Mammary epithelial cell (primary cell): ENCODE measurements at places on chromosomes 13 and 19. TPM values are rescaled to one million over a fixed set of nuclear protein-coding genes. Genes with fewer than 3 reads are reported as not detected.

DNA sequence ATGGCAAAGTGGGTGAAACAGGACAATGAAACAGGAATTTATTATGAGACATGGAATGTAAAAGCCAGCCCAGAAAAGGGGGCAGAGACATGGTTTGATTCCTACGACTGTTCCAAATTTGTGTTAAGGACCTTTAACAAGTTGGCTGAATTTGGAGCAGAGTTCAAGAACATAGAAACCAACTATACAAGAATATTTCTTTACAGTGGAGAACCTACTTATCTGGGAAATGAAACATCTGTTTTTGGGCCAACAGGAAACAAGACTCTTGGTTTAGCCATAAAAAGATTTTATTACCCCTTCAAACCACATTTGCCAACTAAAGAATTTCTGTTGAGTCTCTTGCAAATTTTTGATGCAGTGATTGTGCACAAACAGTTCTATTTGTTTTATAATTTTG lies 8.6 kb downstream of the CLN5 start:
- DNase-seq: no peak

DNA sequence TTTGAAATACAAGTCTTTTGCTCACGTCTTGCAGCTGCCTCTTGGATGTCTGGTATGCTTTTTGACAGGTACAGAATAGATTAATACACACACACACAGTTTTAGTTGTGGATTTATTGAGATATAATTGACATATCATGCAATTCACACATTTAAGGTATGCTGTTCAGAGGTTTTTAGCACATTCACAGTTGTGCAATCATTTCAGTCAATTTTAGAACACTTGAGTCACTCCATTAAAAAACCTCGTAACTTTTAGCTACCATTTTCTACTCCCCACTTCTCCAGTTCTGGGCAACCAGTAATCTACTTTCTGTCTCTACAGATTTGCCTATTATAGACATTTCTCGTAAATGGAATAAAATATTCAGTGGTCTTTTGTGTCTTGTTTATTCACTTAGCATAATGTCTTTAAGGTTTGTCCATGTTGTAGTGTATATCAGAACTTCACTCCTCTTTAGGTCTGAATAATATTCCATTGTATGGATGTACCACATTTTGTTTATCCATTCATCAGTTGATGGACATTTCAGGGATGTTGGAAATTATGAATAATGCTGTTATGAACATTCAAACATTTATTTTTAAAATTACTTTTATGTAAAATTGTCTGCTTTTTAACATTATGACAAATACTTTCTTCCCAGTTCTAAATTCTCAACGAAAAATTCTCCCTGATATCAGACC lies 2.5 kb upstream of the ZMYM2 start:
- no peak for DNase-seq

DNA sequence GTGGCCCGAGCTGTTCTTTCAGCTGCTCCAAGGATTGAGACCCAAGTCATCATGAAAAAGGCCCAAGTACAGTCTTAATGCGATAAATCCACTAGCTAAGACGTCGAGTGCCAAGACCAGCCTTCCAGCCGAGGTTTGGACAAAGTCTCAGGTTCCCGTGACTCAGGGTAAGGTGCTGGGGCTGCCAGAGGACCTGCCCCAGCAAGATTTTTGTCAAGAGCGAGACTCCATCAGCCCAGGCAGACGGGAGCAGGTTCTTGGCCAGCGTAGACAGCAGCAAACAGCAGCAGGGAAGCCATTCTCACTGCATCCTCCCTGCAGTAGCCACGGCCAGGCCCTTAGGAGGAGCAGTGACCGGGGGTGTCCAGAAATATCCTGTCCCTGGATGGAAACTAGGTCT lies 3.4 kb downstream of the FEM1A start:
- peak; percentile 81 for DNase-seq

- peak; percentile 48 for DNase-seq
Measured at GRCh38 chr19:18294467-18294864, 13.0 kb upstream of the JUND start.

GRCh38 chr13:45042539-45042938 lies 53.2 kb downstream of the GPALPP1 start:
- no peak for DNase-seq

DNA sequence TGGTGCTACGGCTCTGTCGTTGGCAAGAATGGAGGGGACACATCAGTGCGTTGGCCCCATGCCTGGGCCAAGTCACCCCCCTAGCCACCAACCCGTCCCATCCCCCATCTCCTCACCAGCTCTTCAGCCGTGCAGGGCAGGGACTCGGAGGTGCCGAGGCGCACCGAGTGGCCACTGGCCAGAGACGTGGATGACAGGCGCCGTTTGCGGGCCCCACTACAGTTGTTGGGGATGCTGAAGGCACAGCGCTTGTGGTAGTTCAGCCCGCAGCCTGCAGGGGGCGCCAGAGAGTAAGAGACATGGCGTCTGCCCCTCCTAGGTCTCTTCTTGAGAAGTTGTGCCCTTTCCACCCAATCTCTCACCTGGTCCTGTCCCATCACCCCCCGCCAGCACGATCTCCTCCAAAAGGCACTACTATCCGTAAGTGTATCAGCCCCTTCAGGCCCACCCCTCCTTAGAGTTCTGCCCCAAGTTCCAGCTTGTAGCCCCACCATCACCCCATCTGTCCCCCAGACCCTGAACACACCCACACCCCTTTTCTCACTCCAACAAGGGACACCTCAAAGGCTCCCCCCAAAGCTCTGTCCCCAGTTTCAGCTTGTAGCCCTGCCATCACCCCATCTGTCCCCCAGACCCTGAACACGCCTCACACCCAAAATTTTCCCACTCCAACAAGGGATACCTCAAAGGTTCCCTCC lies 12.4 kb downstream of the PRKD2 start:
- DNase-seq: peak; percentile 35

GRCh38 chr13:57829496-57829895 lies 198.0 kb downstream of the PCDH17 start:
- DNase-seq: no peak

DNA sequence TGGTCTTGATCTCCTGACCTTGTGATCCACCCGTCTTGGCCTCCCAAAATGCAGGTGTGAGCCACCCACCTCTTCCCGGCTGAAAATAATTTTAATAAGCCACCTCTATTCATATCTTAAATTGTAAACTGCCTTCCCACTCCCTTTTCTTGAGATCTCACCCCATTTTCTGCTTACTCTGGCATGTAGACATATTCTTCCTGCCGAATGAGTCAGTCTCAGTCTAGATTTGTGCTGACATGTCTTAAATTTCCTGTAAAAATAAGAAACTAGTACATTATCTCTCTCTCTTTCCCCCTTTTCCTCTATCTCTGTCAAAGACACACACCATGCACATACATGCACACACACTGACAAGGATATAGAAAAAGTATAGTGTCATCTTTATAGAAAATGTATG lies 60.9 kb downstream of the THSD1 start:
- DNase-seq: peak; percentile 60

DNA sequence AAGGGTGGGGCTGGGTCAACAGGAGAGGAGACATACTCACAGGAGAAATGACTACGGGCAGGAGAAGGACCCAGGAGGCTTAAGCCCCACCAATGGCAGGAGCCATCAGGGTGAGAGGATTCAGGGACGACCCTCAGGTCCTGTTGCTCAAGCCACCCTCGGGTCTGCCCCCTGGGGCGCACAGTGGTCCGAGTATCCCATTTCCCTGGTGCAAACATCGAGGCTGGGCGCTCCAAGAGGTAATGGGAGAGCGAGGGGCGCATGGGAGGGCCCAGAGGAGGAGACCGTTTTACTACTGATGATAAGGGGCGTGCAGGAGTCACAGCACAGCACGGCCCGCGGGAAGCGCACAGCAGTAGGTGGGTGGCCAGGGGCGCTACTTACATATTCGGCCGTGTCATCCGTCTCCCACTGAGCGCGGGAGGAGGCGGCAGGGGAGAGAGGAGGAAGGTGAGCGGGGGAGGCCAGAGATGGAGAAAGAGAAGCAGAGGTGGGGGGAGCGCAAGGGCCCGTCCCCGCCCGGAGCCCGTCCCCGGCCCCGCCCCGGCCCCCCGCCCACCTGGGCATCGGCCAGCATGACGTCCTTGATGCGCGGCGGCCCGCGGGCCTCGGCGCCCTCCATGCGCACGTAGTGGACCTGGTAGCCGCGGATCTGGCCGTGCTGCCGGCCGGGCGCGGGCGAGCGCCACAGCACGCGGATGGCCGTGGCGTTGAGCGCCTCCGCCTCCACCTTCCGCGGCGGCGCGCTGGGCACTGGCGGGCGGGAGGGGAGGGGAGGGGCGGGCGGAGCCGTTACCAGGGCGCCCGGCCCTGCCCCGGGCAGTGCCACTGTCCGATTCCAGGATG lies 111.5 kb downstream of the PTPRS start:
- no peak for DNase-seq

- no peak for DNase-seq
Measured at GRCh38 chr13:58097831-58098230, 466.3 kb downstream of the PCDH17 start.

DNA sequence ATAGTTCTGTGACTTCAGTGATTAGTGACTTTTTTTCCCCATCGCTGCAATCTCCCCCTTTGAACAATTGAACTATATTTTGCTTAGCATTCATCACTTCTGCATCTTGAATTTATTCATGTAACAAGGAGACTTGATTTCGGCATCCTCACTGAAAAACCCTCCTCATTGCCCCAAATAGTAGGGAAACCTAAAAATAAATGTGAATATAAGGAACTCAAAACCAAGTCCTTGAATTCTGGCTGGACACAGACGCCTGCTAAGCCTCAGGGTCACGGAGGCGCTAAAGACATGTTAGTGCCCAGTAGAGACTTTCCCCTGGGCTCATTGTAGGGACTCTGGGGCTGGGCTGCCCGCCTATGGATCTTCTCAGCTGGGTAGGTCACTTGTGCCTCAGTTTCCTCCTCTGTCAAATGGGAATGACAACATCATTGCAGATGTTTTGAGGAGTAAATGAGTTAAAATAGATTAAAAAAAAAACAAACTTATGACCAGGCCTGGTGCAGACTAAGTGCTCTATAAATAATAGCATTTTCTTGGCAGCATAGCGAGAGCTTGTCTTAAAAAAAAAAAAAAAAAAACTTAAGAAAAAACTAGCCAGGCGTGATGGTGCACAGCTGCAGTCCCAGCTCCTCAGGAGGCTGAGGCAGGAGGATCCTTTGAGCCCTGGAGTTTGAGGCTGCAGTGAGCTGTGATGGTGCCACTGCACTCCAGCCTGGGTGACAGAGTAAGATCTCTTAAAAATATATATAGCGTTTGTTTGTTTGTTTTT lies 1.8 kb upstream of the ADGRE5 start:
- no peak for DNase-seq

DNA sequence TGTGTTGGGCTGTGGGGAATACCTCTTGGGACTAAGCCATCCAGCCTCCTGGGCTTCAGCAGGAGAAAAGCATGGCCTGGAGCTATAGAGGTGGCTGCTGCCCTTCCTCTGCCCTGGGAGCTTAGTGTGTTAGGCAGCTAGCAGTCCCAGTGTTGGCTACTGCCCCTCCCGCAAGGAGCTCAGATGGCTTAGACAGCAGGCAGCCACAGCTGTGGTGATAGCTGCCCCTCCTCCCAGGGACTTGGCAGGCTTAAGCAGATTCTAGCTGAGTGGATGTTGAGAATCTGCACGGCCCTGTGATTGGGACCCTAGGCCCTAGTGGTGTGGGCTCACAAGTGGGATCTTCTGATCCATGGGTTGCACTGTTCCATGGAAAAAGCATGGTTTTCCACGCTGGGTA lies 264.5 kb downstream of the TDRD3 start:
- no peak for DNase-seq

GRCh38 chr13:37097076-37097475 lies 8.4 kb downstream of the CSNK1A1L start:
- DNase-seq: no peak

- DNase-seq: no peak
Measured at GRCh38 chr19:15108145-15108844, 1.1 kb downstream of the SYDE1 start.

GRCh38 chr13:60417734-60418133 lies 20.7 kb downstream of the TDRD3 start:
- no peak for DNase-seq

GRCh38 chr13:34037636-34038540 lies 219.9 kb downstream of the RFC3 start:
- no peak for DNase-seq

GRCh38 chr19:39064405-39064804 lies 19.8 kb upstream of the ACP7 start:
- DNase-seq: no peak

- no peak for DNase-seq
Measured at GRCh38 chr13:109281903-109282635, 504.3 kb downstream of the IRS2 start.

DNA sequence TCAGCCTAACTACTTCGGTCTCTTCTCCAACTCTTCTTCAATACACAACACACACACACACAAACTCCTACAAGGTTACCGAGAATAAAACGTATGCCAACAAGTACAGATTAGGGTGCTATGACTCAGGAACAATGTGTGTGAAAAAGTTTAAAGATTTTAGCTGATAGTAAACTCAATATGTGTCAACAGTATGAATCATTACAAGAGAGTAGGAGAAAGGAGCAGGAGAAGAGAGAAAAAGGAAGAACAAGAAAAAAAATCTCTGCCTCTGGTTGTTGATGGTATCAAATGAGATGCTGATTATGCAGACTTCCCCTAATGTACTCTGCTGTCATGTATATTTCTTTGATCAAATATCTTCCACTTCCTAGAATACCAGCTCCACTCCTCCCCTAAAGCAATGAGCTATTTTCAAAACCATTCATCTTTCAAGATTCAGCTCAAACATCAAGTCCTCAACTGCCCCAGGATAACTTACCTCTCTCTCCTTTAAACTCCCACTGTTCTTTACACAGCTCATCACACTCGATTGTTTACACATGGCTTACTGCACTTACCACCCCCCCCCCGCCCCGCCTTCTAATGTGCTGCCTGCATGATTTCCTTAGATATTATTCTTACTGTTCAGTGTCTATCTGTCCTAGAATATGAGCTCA lies 95.6 kb downstream of the FAM216B start:
- peak; percentile 79 for DNase-seq

DNA sequence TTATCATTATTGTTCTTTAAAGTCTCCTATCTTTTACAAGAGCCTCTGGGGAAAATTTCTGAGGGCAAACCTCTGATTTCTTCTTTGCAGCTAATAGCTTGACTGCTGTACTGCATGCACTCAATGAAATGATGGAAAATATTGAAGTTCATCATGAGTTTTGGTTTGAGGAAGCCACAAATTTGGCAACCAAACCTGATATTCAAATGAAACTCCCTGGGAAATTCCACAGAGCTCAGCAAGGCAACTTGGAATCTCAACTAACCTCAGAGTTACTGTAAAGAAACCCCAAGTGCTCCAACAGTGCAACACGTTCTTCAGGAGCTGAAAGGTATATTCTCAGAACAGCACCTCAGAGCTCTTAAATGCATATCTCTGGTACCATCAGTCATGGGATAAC lies 14.2 kb upstream of the RNF6 start:
- DNase-seq: peak; percentile 49

GRCh38 chr19:41701401-41702075 lies 6.9 kb upstream of the CEACAM5 start:
- DNase-seq: no peak

- DNase-seq: no peak
Measured at GRCh38 chr13:34322014-34322742, 504.2 kb downstream of the RFC3 start.

GPR4 gene
- total RNA-seq: not detected in 2 replicates

NCCRP1 gene
- total RNA-seq: 0.31 TPM in 1 of 2 replicates, not detected in the other

TSKS gene
- total RNA-seq: not detected in 2 replicates

URAD gene
- total RNA-seq: not detected

FGF22 gene
- not detected for total RNA-seq

TEX29 gene
- total RNA-seq: not detected

CLIP3 gene
- 2.6 and 3.9 TPM in 2 replicates for total RNA-seq

WDR62 gene
- total RNA-seq: 4.1 and 11.4 TPM in 2 replicates

C19orf85 gene
- not detected for total RNA-seq
